SW 1271 (cell line): ENCODE measurements at places on chromosomes 11 and 22.

DNA sequence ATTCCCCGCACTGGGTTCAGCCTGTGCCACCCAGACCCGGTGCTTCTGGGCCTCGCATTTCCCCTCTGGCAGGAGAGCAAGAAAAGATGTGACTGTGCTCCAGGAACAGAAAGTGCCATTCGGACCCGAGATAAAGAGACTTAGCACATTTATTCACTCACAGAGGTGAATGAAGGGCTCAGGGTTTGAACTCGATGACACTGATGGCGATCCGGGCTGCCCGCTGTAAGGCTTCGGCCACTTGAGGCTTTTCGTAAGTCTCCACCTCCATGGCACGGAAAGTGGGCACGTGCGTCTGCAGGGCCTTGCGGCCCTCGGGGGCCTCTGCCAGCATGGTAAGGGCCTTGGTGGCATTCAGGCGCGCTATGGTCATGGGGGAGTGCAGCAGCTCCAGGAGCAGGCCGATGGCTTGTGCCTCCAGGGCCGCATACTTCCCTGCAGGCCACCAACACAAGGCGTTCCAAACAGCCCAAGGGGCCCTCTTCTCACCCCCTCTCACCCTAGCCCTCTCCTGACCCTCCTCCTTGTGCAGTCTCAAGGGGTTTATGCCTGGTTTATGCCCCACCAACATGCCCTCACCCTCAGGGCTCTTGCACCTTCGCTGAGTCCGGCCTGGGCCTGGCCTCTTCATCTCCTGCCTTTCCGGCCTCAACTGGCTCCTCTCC lies 10.9 kb upstream of the GNAZ start:
- no peak for DNase-seq

DNA sequence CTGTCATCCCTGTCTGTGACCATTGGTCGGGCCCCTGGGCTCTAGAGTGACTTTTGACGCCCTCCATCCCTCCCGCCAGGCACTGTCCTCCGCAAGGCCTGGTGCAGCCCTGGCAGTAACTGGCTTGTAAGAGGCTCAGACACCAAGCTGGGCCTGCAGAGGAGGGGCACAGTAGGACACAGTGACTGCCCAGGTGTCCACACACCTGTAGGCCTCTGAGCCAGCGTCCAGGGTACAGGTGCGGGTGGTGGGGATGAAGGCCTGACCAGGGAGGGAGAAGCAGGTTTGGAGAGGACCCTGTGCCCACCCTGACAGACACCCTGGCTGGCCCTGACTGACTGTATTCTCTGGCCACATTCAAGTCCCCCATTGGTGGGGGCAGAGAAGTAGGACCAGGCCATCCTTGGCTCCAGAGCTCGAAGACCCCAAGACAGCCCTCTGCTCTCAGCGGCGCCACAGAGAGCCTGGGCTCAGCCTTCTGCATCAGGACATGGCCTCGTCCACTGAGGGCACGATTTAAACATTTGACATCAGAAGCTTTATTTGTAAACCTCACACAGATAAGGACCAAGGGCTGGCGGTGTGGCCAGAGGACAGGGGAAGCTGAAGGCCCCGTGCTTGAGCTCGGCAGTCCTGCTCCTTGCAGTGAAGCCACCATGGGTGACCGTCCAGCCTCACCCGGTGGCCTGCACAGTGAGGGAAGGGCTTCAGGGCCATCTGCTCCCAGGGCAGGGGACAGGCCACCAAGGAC lies 31.4 kb downstream of the PPIL2 start:
- no peak for DNase-seq

GRCh38 chr11:69834251-69834650 lies 15.0 kb upstream of the FGF3 start:
- DNase-seq, result no peak

DNA sequence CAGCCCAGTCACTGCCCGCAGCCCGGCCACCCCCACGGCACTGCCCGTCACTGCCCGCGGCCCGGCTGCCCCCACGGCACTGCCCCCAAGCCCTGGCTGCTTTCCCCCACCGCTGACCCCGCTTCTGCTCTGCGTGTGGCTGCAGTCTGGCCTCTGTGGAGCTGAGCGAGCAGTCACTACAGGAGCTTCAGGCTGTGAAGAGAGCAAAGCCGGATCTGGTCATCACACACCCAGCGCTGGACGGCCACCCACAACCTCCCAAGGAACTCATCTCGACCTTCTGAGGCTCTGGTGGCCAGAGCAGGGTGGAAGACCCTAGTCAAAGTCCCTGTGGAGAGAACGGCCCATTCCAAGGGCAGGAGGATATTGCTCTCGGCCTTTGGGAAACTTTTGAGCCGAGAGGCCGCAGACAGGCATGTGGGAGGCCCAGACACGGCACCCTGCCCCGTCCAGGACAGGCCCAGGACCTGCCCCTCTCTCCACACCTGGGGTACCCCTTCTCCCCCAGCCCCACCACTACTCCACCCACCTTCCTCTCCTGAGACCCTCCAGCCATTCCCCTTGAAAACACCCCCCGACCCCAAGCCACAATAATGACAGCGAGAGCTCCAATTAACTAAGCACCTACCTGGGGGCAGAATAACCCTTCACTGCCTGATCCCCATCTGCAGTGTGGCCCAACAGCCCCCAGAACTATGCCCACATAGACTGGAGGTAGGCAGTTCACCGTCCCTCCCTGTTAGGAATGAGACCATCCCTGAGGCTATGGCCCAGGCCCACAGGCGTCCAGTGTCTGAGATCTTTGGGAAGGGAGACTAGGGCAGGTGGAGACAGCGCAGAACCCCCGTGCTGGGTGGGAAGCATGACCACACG lies 3.7 kb upstream of the PGGHG start:
- no peak for DNase-seq

GRCh38 chr11:31641477-31642062 lies 132.0 kb downstream of the ELP4 start:
- DNase-seq, result peak; percentile 20
